ENCODE measurements at places on chromosomes 11 and 22.

DNA sequence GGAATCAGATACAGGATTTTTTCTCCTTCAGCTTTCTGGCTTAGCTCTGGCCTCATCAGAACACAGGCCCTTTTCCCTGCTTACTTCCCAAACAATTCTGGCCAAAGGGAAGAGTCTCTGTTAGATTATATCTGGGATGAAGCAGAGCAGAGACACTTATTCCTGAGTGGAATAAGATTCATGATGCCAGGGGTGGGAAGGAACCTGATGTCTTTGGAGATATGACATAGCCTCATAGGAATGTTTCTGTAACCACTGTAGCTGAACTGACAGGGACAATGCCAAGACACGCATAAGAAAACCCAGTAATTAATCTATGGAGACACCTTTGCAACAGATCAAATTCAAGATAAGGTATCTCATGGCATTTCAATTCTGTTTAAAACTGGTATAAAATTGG is 177.1 kb upstream of the RAG2 start:
- peak; percentile 50 for DNase-seq

DNA sequence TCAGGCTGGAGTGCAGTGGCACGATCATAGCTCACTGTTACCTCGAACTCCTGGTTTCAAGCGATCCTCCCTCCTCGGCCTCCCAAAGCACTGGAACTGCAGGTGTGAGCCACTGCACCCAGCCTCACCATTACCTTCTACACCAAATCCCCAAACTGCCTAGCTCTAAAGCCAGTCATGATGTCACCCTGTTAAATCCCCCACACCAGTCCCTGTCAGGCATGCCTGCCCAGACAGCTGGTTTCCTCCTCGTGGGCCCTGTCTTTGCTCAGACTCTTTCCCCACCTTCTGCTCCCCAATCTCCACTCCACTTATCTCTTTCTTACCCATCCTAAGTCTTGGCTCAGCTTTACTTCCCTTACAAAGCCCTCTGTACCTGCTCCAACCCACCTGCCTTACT is 12.5 kb upstream of the EXPH5 start:
- DNase-seq, result no peak

- no peak for DNase-seq
Observed at GRCh38 chr22:28568099-28568498, 111.5 kb downstream of the TTC28 start.

GRCh38 chr11:82901165-82901921 is at the start of gene DDIAS:
TSS of gene DDIAS (plus strand) at chr11:82901736. CDS start at chr11:82914739, 13,003 bp downstream.
- DNase-seq, result peak; percentile 99

Measured in epithelial cell of esophagus (primary cell).